Memory B cell (primary cell): ENCODE measurements at places on chromosomes 11 and 22.
A peak's percentile ranks its signal among the peaks of the same experiment; 100 is the strongest.

DNA sequence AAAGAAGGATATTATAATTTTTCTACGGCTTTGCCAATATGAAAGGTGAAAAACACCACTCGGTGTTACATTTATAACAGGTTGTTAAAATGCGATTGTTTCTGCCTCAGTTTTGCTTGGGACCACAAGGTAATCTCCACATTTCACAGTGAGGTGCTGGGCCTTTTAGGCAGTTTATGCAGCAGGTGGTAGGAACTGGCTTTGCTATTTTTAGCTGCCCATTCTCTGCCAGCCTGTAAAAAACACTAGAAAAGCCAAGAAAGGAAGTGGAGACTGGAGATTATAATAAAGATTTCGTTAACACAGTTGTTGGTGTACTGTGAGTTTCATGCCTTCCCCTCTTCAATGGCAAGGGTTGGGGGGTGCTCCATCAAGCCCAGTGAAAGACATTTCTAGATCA, 8.0 kb upstream of the MRPL16 start:
- DNase-seq: no peak

DNA sequence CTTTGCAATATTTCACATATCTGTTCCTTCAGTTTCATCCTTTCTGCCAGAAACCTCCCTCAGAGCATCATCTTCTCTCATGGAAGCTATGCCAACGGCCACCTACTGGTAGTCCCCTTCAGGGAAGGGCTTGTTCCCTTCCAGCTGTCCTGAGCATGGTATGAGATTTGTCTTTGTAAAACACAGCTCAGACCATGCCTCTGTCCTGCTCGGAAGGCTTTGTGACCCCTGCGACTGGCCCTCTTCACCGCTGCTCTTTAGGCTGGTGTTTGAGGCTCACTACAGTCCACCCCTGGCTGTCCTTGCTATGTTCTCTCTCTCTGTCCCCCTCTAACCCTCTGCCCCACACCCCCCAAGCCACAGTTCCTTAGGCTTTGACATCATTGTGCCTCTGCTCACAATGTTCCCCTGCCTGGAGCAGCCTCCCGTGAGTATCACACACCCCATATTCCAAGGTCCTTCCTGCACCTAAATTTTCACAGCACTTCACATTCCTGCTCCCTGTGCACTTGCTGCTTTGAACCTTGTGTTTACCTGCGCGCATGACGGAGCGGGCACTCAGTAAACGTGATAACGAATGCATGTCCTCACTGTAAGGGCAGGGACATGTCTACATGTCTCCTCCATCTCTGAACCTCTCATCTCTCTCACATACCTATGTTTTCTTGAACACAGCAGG, 24.0 kb upstream of the ACER3 start:
- no peak for DNase-seq

- peak; percentile 63 for DNase-seq
Observed at GRCh38 chr22:30005213-30005857, 74.9 kb upstream of the HORMAD2 start.

- DNase-seq: no peak
Observed at GRCh38 chr22:28909375-28909774, 26.0 kb downstream of the ZNRF3 start.

GRCh38 chr11:71329165-71329510, 76.8 kb upstream of the SHANK2 start:
- no peak for DNase-seq

- no peak for DNase-seq
Observed at GRCh38 chr22:17121233-17122195, at the start of gene TMEM121B. Gene TMEM121B (minus strand): TSS chr22:17121360. CDS start chr22:17121127, 233 bp downstream.

- no peak for DNase-seq
Observed at GRCh38 chr11:87597725-87598124, 560.0 kb downstream of the TMEM135 start.

DNA sequence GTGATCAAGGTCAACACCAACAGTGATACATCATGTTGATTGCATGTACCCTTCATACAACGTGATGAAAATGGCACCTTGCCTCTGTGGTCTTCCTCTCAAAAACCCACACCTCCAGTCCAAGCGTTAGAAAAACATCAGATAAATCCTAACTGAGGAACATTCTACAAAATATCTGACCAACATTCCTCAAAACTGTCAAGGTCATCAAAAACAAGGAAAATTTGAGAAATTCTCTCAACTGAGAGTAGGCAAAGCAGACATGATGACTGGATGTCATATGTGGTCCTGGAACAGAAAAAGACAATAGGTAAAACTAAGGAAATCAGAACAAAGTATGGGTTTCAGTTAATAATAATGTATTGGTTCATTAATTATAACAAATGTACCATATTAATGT, 64.0 kb upstream of the POU2AF1 start:
- DNase-seq: no peak

GRCh38 chr11:77141034-77141433, 13.0 kb downstream of the MYO7A start:
- DNase-seq: no peak

GRCh38 chr11:36088266-36088972, 144.6 kb downstream of the LDLRAD3 start:
- no peak for DNase-seq

DNA sequence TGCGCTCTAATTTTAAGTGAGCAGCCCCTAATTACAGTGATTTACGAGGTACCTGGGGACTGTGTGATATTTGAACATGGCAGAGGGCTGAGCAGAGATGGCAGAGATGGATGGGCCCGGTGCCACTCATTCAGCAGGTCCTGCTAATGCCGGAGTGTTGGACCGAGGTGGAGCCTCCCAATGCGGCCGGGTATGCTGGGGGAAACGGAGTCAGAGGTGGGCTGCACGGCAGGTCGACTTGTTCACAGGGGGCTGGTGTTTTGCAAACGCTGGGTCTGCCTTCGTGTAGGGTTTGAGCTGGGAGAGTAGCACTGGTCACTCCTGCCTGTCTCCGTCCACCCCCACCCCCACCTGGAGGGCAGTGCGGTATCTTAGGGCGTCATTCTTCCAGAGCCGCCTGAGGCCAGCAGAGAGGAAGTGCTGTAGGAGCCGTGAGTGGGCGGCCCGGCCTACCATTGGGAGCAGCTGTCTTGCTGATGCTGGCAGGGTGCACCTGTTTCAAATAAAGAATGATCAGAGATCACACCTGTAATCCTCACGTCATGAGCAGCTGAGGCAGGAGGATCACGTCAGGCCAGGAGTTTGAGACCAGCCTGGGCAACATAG, 122.6 kb downstream of the IGLL1 start:
- no peak for DNase-seq

DNA sequence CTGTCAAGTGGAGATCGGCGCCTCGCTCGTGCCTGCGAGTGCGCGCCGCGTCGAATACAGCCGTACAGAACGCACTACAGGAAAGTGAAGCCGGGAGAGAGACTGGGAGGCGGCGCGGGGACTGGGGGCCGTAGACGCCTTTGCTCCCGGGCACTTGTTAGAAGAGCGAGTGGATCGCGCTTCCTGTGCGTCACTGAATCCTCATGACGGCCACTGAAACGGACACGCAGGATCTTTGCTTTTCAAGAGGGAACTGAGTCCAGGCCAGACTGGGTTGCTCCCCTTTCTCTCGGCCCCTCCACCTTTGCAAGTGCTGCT, 314 bp downstream of the RIC8A start:
- no peak for DNase-seq
